ENCODE measurements at places on chromosomes 4 and X. TPM values are rescaled to one million over a fixed set of nuclear protein-coding genes. Genes with fewer than 3 reads are reported as not detected.

BBS12 gene
- 4.3 TPM for total RNA-seq

PLAC1 gene
- not detected for total RNA-seq

P2RY4 gene
- 0.22 TPM for total RNA-seq

NDNF gene
- not detected for total RNA-seq

CABS1 gene
- total RNA-seq = not detected

STBD1 gene
- total RNA-seq = 0.89 TPM

DCAF12L2 gene
- not detected for total RNA-seq

GAGE1 gene
- not detected for total RNA-seq

CYBB gene
- total RNA-seq = not detected

TLR1 gene
- total RNA-seq = 12.3 TPM

EFHC2 gene
- total RNA-seq = 1.2 TPM

PSMD10 gene
- total RNA-seq = 36.8 TPM

LUZP4 gene
- not detected for total RNA-seq

TMSB15A gene
- total RNA-seq = not detected

HGFAC gene
- total RNA-seq = not detected

XKRX gene
- 3.4 TPM for total RNA-seq

PAGE5 gene
- total RNA-seq = not detected

Data from naive thymus-derived CD4-positive, alpha-beta T cell (primary cell).